Pancreas (tissue), 10 donors: ENCODE measurements at places on chromosomes 16 and 17. TPM values are rescaled to one million over a fixed set of nuclear protein-coding genes. Genes with fewer than 3 reads are reported as not detected.

Gene CTRB2
- polyA plus RNA-seq, result 30,463 TPM

Gene ABAT
- 30.4 TPM for polyA plus RNA-seq

Gene AOC2
- polyA plus RNA-seq, result 0.87 TPM

Gene KRTAP4-7
- polyA plus RNA-seq, result not detected

DNA sequence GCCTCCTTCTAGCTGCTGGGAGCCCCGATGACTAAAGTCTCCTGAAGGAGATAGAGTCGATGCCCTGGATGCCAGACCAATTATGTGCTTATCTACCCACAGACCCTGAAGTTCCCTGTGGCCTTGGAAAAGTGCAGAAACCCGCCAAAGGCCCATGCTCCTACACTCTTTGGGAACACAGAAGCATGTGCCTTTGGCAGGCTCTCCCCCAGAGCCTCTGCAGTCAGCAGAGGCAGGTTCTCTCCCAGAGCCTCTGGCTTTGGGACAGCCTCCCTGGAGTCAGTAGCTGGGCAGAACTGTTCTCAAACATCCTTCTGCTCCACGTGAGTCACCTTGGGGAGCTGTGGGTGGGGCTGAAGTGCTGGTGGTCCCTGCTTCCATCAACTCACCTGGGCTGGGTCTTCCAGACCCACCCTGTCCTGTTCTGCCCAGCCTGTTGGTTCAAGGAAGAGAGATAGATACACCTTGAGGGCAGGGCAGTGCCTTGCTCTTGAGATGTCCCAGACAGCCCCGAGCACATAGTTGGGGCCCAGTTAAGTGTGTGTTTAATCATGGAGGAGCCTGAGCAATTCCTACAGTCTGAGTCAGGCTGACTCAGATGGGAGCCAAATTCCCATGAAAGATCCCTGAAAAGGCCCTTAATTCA lies 3.2 kb upstream of the CDK5RAP3 start:
- H3K4me1 ChIP-seq, result peaks cover 33% of the 10 kb centered on the region
- DNase-seq, result no peak
- no peaks in the 10 kb centered on the region for H3K36me3 ChIP-seq
- no peaks in the 10 kb centered on the region for H3K27me3 ChIP-seq
- H3K27ac ChIP-seq, result peak overlapping the region; percentile 72

- no peak overlapping the region for H3K4me3 ChIP-seq
- no peak for DNase-seq
- H3K4me1 ChIP-seq, result no peaks in the 10 kb centered on the region
- no peak overlapping the region for H3K27ac ChIP-seq
These were observed 710 bp upstream of the CAVIN1 start for GRCh38 chr17:42423766-42424165.

GRCh38 chr16:20622498-20622870 lies 46.3 kb upstream of the ACSM2B start:
- no peaks in the 10 kb centered on the region for H3K36me3 ChIP-seq
- H3K4me1 ChIP-seq, result no peaks in the 10 kb centered on the region
- no peak overlapping the region for H3K4me3 ChIP-seq
- no peak overlapping the region for H3K27ac ChIP-seq
- no peaks in the 10 kb centered on the region for H3K27me3 ChIP-seq

- H3K27me3 ChIP-seq, result no peaks in the 10 kb centered on the region
- H3K27ac ChIP-seq, result no peak overlapping the region
- no peaks in the 10 kb centered on the region for H3K4me1 ChIP-seq
- DNase-seq, result no peak
These were observed 23.7 kb downstream of the CACNG4 start for GRCh38 chr17:66988069-66988798.

DNA sequence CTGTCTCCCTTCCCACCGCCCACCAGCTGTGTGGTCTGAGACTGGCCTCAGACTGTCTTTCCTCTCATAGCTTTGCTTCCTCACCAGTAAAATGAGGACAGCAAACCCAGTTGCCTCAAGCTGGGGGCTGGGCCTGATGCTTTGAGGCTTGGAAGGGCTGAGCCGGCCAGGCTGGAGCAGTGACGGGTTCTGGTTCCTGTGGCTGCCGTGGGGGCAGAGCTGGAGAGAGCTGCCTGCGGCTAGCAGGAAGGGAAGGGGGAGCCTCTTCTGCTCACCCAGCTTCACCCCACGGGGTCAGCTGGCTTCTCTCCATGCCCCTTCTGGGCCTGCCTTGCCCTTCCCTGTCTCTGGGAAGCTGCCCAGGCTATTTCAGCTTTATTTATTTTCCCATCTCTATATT lies 23.7 kb downstream of the LASP1 start:
- H3K27me3 ChIP-seq, result no peaks in the 10 kb centered on the region
- peaks cover 14% of the 10 kb centered on the region for H3K4me1 ChIP-seq
- no peak overlapping the region for H3K4me3 ChIP-seq
- no peaks in the 10 kb centered on the region for H3K36me3 ChIP-seq
- H3K27ac ChIP-seq, result peak overlapping the region; percentile 41
- no peak for DNase-seq

DNA sequence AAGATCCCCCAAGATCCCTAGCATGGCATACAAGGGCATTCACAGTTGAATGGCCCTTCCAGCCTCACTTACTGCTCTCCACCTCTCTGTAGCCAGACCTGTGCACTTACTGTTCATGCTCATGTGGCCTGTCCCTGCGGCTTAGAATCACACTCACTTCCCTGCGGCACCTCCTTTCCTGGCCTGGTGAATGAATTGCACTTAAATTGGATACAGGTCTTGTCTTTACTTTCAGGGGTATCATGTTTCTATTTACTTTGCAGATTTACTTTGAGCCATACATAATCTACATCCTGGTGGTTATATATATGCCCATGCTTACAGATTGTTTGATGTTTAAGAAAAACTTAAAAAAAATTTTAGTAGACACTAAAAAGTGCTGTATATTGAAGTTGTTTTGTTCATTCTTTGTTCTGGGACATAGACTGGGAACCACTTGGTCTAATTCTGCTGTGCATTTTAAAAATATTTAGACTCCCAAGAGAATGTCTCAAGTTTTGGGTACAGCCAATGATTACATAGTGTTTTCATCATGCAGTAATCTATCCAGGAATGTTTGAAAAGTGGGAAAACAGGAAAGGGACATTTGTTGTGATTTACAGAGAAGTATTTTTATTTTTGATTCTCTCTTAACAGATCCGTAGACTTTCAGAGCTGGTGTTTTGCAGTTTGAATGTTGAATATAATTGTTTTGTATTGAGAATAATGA lies 63.9 kb downstream of the NUP88 start:
- no peak for DNase-seq
- no peaks in the 10 kb centered on the region for H3K4me1 ChIP-seq
- no peak overlapping the region for H3K4me3 ChIP-seq
- no peak overlapping the region for H3K27ac ChIP-seq

GRCh38 chr17:78939615-78940014 lies 14.4 kb upstream of the TIMP2 start:
- no peak for DNase-seq
- H3K4me1 ChIP-seq, result peaks cover 5% of the 10 kb centered on the region
- H3K27ac ChIP-seq, result no peak overlapping the region
- H3K36me3 ChIP-seq, result no peaks in the 10 kb centered on the region
- no peaks in the 10 kb centered on the region for H3K27me3 ChIP-seq
- no peak overlapping the region for H3K4me3 ChIP-seq

- DNase-seq, result no peak
- no peak overlapping the region for H3K4me3 ChIP-seq
- H3K36me3 ChIP-seq, result no peaks in the 10 kb centered on the region
- H3K27ac ChIP-seq, result no peak overlapping the region
- no peaks in the 10 kb centered on the region for H3K4me1 ChIP-seq
- no peaks in the 10 kb centered on the region for H3K27me3 ChIP-seq
These were observed 15.4 kb upstream of the MRPL38 start for GRCh38 chr17:75920045-75920560.

GRCh38 chr16:49281843-49282642 lies 405 bp upstream of the CBLN1 start:
- peak overlapping the region; percentile 20 for H3K4me3 ChIP-seq
- peaks cover 4% of the 10 kb centered on the region for H3K4me1 ChIP-seq
- DNase-seq, result peak; percentile 89
- peaks cover 22% of the 10 kb centered on the region for H3K27me3 ChIP-seq
